ENCODE measurements at places on chromosomes 6 and 20.

GRCh38 chr20:53895385-53895755 lies 175.0 kb downstream of the BCAS1 start:
- no peak for DNase-seq

DNA sequence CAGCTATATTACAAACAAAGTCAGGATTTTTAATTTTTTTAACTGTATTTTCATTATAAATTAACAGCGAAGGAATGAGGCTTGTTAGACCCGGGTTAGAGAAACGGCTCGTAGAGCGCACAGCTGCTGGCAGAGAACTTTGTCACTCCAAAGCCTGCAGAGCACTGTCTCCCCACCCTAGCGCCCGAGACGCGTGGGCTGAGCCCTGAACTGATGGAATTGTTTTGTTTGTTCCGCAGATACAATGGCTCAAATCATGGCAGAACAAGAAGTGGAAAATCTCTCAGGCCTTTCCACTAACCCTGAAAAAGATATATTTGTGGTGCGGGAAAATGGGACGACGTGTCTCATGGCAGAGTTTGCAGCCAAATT lies 810 bp downstream of the LAMP5 start:
- no peak for DNase-seq

DNA sequence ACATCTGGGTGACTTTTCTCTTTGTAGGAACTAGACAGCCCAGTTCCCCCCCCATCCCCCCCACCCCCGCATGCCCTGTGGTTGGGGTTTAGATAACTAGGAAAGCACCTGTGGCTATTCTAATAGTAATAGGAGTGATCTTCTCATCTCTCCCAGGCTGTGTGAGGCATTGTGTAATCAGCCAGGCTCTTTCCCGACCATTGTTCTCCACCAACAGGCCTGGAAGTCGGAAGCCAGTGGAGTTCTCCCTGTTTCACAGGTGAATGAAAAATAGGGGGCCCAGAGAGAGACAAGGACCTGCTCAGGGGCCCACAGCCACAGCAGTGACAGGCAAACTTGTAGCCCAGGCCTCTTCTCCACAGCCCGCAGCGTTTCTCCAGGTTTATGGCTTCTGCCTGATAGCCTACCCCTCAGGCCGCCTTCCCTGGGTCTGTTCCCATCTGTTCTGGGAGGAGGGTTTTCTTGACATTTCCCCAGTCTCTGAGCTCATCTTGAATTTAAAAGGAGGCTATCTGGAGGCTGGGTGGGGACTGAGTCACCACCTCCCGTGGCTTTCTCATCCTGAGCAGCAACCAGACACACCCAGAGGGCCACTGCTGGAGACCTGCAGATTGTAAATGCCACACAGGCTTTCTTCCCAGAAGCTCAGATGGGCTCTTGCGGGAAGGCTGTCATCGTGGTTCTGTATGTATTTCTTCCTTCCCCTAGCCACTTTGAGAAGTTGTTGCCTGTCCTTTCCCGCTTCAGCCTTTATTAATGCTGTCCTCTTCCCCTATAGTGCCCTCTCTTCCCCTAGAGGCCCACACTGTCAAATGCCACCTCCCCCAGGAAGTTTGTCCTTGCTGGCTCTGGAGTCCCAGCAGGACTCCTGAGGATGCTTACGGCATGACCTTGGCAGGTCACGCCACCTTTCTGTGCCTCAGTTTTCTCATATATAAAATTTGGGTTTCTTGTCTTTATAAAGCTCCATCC lies 75.9 kb upstream of the MYL9 start:
- peak; percentile 69 for DNase-seq

- DNase-seq = no peak
Observed at GRCh38 chr6:23319582-23319981, 750.2 kb downstream of the HDGFL1 start.

DNA sequence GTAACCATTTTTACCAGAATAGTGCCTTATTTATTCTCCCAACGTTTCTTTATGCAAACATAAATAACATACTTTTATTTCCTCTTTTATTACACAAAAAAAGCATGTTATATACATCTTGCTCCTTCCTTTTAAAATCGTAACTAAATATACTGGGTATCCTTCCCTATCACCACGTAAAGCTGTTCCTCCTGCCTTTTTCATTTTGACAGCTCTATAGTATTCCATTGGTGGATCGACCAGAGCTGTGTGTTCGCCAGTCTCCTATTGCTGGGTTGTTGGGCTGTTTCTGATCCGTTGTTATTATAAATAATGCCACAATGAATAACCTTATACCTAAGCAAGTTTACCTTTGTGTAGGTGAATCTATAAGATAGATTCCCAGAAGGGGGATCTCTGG lies 46.9 kb upstream of the DDR1 start:
- no peak for DNase-seq

DNA sequence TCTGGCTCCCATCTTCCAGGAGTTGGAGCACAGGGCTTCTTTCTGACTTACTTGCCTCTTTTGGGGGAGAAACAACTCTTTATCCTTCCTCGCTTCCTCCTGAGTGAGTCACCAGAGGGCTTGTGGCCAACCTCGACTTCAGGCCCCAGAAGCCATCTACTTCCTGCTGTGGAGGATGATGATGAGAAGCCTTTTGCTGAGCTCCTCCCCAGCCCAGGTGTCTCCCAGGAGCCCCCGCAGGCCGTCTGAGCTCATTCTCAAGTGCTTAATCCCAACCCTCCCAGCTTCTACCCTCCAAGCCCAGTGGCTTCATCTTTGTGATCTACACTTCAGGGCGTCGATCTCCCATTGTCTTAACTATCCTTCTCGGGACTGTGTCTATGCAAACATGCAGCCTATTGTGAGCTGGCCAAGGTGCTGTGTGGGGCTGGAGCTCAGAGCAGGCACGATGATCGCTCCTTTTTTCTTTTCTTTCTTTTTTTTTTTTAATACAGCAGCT lies 27.9 kb downstream of the SDCBP2 start:
- DNase-seq = no peak

GRCh38 chr20:58070664-58071196 lies 157.7 kb downstream of the ANKRD60 start:
- no peak for DNase-seq

DNA sequence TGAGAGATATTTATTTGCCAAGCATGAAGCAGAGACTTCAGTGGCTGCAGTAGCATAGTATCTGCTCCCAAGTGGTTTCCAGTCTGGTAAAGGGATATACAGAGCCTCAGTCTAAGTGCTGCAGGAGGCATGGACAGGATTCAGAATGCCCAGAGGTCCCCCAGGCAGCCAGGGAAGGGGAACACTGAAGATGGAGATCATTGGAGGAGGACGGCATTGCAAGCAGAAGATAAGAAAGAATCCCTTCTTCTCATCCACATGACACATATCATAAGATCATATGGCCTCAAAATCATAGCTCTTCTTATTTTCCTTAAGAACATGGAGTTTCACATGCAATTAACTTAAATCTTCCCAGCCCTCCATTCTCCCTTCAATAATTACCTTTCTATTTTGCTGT lies 136.1 kb downstream of the KCNQ5 start:
- no peak for DNase-seq

GRCh38 chr6:68502946-68503345 lies 132.1 kb upstream of the ADGRB3 start:
- DNase-seq = no peak

DNA sequence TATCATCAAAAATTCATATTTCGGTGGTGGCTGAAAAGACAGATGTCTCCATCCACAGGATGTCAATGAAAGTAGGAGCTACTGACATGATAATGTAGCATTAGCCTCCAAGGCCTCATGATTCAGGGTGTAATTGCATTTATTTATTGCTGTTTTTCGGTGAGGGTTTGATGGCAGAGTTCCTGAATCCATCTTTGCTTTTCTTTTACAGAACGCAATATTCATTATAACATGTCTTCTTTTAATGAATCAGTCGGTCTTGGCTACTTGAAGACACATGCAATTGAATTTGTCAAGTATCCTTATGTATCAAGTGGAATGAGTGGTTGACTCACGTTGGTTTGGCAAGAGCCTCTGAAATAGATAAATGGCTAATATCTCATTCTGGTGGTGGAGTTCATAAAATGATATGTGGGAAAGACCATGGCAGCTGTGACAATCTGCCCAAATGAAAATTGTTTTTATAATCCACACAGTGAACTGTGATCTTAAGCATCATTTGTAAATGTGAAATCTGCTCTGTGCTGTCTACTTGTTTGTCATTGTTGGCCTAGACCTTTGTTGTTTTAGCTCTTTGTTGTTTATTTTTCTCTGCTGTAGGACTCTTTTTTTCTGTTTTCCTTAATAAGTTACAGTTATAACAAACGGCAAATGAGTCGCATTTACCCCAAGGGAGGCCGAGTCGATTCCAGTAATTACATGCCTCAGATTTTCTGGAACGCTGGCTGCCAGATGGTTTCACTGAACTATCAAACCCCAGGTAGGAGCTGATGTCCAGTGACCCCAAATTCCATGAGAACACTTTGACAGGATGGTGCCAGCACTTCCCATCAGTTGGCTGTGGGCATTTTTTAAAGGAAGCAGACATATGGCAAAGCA lies 105.7 kb upstream of the LAMP5 start:
- no peak for DNase-seq

- DNase-seq = no peak
Observed at GRCh38 chr6:111829998-111830397, 43.3 kb downstream of the FYN start.

- DNase-seq = no peak
Observed at GRCh38 chr6:139648430-139649000, 274.1 kb upstream of the CITED2 start.

DNA sequence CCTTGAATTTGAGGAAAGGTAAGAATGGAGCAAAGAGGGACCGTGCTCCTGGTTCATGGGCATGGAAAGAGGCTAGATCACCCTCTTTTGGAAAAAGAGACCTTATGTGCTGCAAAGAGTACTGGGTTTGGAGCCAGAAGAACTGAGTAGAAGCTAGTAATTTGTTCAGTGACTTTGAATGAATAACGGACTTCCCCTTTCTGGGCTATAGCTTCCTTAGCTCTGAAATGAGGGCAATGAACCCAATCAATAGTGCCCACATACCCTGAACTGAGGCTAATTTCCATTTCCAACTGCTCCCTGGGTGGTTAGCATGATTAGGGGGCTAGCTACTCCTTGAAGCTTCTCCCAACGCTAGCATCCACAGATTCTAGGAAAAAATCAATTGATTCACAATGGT lies 121.4 kb downstream of the UNC5CL start:
- no peak for DNase-seq

GRCh38 chr6:107976155-107976783 lies 18.3 kb upstream of the SEC63 start:
- no peak for DNase-seq

- DNase-seq = no peak
Observed at GRCh38 chr6:106149472-106150069, 63.4 kb downstream of the PRDM1 start.

DNA sequence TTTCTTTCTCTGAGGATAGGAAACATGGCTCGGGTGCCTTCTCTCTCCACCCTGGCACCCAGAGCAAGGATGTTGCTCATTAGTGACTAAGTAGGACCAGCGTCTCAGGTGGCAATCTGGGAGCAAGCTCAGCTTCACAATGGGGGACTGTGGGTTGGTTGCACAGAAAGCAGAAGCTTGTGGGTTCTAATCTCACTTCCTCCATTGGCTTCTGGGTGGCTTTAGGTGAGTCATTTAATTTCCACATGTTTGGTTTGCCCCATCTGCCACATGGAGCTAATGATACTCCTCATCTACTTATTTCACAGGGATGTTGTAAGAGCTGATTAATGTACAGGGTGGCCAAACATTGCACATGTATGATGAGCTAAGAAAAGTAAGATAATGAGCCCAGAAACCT lies 54.8 kb upstream of the AKIRIN2 start:
- no peak for DNase-seq

DNA sequence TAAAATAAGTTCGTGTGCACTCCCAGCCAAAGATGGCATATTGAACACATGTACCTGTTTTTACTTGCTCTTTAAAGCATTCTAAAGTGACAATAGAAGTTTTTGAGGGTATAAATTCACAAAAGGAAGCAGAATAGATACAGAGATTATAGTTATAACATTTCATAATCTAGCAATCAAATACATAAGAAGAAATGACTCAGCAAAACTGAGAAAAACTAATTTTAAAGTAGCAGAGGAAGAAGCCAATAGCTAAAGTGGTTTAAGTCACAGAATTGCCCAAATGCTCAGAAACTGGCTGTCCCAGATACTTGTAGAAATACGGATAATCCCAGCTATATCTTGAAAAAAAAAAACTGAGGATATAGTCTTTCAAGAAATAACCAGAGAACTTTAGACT lies 49.2 kb upstream of the TBC1D32 start:
- no peak for DNase-seq

DNA sequence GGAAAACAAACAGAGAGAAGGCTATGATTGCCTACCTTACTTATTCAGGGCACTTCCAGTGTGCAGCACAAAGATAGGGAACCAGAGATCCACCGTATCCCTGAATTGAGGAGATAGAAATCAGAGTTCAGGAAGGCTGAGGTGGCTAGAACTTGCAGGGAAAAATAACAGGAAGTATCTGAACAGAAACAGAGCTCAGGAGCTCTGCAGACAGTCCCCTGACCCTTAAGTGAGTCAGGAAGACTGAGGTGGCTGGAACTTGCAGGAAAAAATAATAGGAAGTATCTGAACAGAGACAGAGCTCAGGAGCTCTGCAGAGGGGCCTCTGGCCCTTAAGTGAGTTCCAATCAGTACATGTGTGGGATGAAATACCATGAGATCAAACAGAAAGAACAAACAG lies 65.4 kb downstream of the RPRD1B start:
- DNase-seq = no peak

DNA sequence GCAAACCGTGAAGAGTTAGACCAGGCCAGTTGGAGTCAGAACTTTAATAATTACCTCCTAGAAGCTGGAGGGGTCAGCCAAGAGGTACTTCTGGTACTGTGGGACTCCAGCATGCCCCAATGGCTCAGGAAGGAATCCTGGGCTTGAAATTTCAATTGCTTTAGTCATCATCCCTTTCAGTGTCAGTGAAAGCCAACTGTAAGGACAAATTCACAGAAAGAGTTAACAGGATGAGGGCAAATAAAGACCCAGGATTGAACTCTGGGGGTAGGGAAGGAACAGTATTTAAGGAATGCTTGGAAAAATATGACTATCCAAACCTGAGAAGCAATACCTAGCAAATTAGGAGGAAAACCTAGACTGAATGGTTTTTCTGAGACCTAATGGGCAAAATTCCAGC lies 735.1 kb upstream of the MARCKS start:
- no peak for DNase-seq

GRCh38 chr20:15564981-15565380 lies 1008.3 kb downstream of the KIF16B start:
- DNase-seq = no peak

- no peak for DNase-seq
Observed at GRCh38 chr6:44667226-44667625, 279.7 kb downstream of the CDC5L start.

- no peak for DNase-seq
Observed at GRCh38 chr20:62305765-62306413, 3.1 kb downstream of the ADRM1 start.

All from dorsolateral prefrontal cortex (tissue), 122 donors.